NCI-H345 (cell line): ENCODE measurements at places on chromosomes 16 and 17.

DNA sequence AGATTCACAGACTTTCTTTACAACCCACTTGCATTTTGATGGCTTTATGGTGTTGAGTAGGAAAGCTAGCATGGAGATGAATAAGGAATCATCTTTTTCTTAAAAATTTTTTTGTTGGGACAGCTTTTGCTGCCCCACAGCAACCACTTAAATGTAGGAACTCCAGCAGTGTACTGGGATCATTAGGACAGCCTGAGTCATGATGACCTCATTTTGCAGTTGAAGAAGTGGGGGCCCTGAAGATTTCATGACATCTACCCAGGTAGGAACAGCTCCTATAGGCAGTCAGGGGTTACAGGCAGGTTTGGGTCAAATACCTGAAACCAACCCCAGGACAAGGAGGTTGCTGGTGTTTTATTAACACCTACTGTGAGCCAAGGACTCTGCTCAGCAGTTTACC lies 2.1 kb downstream of the METTL22 start:
- DNase-seq, result no peak

DNA sequence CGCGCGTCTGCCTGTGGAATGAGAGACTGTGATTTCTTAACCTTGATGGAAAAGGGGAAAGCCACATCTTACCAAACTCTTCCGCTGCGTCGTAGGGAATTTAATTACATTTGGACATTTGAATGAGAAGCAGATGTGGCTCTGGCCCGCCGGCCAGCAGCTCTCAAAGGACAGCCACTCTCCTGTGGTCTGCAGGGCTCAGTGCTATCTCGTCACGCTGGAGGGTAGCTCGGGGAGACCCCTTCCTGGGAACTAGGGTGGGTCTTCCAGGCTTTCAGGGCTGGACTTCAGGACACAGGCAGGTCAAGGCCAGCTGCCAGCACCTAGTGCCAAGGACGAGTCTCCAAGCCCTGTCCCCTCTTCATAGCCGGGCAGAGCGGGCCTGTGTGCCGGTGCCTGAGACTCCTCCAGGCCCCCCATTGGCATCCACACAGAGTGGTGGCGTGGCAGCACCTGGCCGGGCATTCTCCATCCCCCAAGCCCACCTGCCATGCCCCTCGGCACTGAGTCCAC lies 15.9 kb upstream of the TBX2 start:
- DNase-seq, result no peak

DNA sequence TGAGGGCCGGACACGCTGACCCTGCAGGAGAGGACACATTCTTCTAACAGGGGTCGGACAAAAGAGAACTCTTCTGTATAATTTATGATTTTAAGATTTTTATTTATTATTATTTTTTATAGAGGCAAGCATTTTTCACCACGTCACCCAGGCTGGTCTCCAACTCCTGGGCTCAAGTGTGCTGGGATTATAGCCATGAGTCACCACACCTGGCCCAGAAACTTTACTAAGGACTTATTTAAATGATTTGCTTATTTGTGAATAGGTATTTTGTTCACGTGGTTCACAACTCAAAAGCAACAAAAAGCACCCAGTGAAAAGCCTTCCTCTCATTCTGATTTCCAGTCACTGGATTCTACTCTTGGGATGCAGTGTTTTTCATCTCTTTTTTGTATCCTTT lies 2.3 kb upstream of the SERPINF1 start:
- DNase-seq, result no peak

- no peak for DNase-seq
Measured at GRCh38 chr17:18059283-18059682, 20.1 kb downstream of the GID4 start.

- no peak for DNase-seq
Measured at GRCh38 chr17:65297384-65297783, 160.2 kb downstream of the RGS9 start.

GRCh38 chr17:65022751-65023700 lies 33.5 kb downstream of the GNA13 start:
- DNase-seq, result peak; percentile 25

GRCh38 chr17:72244956-72245355 lies 124.1 kb downstream of the SOX9 start:
- DNase-seq, result no peak

GRCh38 chr16:85526185-85526974 lies 86.7 kb upstream of the GSE1 start:
- DNase-seq, result no peak

GRCh38 chr17:17077861-17078732 lies 35.8 kb downstream of the MPRIP start:
- DNase-seq, result no peak

- DNase-seq, result no peak
Measured at GRCh38 chr16:2004795-2005517, 4.7 kb downstream of the ZNF598 start.

DNA sequence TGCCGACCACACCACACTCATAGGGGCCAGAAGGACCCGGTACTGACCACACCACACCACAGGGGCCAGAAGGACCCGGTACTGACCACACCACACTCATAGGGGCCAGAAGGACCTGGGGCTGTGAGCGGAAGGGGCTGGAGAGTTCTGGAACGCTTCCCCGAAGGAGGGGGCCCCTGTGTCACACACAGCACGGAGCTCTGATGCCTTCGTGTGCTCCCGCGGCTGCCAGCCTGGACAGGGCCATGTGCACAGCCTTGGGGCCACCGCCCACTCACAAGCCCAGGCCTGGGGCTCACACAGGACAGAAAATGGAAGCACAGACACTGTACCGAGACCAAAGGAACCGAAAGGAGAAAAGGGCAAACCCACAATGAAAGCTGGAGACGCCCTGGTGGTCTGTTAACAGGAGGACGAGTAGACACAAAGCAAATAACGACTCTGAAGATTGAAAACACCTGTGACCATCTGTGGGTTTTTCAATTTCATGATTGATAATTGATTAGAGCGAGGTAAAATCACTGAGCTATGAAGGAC lies 106.5 kb upstream of the METRNL start:
- DNase-seq, result no peak

- DNase-seq, result no peak
Measured at GRCh38 chr17:44749076-44749979, 9.5 kb upstream of the ADAM11 start.

DNA sequence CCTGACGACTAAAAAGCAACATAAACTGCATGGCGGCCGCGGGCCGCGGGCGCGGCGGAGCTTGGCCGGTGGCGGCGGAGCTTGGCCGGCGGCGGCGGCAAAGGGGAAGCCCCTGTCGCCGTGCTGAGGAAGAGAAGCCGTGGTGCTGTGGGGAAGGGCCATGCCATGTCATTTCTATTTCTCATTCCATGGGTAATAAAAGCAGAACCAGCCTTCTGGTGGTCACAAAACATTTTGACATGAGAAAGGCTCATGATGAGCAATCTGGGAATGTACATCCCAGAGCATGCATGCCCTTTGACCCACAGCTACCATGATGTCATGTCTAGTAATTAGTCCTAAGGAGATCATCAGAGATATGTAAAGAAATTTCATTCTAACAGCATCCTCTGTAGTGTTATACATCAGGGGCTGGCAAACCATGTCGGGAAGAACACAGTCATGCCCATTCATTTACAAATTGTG lies 23.9 kb upstream of the HEATR6 start:
- no peak for DNase-seq

GRCh38 chr17:83026311-83026811 lies 53.0 kb upstream of the METRNL start:
- DNase-seq, result no peak

- no peak for DNase-seq
Measured at GRCh38 chr17:80138856-80139426, 8.0 kb downstream of the EIF4A3 start.

GRCh38 chr17:38561416-38562214 lies 44.1 kb downstream of the SRCIN1 start:
- no peak for DNase-seq

DNA sequence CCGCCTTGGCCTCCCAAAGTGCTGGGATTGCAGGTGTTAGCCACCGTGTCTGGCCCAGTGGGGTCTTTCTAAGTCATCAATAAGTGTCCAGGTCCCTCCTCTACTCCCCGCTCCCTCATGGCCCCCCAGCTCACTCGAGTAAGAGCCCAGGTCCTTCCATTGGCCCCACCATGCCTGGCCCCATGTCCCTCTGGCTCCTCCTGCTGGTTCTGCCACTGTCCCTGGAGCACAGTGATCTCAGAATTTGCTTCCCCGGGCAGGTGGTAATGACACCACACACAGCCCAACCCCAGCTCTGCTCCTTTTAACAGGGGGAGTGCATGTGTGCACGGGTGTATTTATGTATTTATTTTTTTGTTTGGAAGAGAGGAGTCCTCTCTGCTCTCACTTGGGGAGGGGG lies 19.6 kb downstream of the MGAT5B start:
- DNase-seq, result no peak

DNA sequence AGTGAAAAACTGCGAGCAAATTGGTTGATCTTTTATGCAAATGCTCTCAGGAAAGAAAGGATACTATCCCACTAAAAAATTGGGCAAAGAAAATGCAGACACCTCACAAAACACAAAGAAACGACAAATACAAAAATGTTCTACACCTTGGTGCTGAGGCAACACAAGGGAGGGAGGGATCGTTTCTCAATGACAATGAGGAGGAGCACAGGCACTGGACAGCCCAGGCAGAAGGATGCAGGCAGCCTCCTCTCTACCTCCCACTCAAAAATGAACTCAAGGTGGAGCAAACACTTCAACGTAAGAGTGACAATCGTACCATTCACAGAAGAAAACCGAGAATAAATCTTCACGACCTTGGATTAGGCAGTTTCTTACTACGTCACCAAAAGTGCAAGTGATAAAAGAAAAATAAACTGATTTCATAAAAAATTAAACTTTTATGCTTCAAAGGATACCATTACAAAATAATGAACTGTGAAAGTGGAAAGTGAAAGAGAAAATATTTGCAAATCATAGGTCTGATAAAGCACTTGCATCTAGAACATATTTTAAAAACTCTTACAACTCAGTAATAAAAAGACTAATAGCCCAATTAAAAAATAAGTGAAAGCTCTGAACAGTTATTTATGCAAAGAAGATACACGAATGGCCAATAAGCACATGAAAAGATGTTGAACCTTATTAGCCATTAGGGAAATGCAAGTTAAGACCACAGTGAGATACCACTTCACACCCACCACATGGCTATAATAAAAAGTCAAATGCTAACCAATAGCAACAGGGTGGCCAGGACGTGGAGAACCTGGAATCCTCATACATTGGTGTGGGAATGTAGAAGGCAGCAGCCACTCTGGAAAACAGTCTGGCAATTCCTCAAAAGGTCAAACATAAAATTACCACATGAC lies 80.8 kb upstream of the TRAP1 start:
- no peak for DNase-seq

DNA sequence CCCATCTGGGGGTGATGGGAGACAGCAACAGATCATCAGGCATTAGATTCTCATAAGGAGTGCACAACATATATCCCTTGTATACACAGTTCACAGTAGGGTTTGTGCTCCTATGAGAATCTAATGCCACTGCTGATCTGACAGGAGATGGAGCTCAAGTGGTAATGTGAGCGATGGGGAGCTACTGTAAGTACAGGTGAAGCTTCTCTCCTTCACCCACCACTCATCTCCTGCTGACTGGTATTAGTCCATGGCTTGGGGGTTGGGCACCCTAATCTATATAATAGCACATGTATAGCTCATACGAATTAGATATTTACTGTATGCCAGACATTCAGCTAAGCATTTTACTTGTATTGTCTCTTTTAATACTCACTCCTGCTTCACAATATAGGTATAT lies 101.7 kb downstream of the MAP2K6 start:
- DNase-seq, result no peak

GRCh38 chr16:72098936-72099335 lies 5.3 kb downstream of the DHX38 start:
- no peak for DNase-seq

- no peak for DNase-seq
Measured at GRCh38 chr16:14248791-14249190, 177.7 kb downstream of the MRTFB start.

- no peak for DNase-seq
Measured at GRCh38 chr17:74218436-74218835, 5.1 kb downstream of the TTYH2 start.

DNA sequence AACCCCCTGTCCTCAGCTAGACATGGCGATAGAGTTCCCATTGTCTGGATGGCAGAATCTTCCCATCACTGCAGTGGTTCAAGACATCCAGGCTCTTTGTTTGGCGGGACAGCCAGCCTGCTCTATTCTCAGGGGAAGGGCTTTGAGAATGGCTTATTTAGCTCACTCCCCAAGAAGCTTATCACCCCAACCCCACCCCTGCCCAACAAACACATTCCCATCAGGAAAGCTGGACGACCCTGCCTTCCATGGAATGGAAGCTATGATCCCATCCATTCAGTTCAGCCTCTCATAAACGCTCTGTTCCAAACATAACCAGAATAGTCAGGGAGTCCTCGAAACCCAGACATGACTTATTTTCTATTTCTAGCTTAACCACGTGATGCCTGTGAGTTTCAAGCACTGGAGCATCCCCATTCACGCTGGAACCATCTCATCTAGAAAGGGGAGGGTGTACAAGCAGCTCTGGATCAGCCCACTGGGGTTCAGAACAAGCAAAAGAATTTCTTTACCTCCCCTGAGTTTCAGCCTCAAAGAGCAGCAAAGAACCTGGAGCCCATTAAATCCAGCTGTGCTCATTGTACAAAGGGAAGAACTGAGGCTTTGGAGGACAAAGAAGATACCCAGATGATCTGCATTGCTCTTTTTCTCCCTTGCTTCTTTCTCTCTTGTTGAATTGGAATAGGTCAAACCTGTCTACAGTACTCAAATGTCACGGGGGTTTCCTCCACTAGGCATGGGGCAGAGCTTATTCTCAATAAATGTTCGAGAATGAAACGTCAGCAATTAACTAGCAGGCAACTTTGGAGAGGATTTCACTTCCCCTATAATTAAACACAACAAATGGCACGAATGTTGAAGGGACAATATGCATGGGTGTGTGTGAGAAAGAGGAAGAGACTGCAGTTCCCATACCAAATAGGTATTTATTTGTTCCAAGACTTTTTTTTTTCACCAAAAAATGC lies 93.1 kb downstream of the XYLT1 start:
- DNase-seq, result no peak

GRCh38 chr16:59604354-59604753 lies 870.2 kb upstream of the GOT2 start:
- no peak for DNase-seq

GRCh38 chr16:84766978-84767773 lies 52.6 kb upstream of the CRISPLD2 start:
- DNase-seq, result no peak

DNA sequence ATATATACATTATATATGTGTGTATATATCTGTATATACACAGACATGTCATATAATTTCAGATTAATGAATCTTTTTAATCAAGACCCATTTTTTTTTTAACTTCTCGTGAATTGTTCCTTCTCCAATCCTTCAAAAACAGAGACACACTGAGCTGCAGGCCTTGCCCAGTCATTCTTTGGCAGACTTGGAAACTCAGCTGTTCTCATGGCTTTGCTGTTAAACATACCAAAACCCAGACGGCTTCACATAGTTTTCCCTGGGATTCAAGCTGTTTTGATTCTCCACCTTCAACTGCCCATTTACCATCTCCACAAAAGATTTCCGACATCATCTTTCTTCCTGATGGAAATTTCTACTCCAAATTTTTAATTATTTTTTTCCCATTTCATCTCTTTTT lies 148.7 kb downstream of the KCNJ2 start:
- no peak for DNase-seq
